ENCODE measurements at places on chromosomes 3 and 15.

DNA sequence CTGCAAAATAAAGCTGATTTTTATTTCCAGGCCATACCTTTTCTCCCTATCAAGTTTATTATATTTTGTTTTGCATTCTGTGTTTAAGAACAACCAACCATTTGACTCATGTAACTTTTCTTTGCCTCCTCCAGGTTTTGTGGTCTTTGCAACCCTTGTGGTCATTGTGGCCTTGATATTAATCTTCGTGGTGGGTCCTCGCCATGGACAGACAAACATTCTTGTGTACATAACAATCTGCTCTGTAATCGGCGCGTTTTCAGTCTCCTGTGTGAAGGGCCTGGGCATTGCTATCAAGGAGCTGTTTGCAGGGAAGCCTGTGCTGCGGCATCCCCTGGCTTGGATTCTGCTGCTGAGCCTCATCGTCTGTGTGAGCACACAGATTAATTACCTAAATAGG lies 27.6 kb downstream of the NIPA2 start:
- no peak for DNase-seq

DNA sequence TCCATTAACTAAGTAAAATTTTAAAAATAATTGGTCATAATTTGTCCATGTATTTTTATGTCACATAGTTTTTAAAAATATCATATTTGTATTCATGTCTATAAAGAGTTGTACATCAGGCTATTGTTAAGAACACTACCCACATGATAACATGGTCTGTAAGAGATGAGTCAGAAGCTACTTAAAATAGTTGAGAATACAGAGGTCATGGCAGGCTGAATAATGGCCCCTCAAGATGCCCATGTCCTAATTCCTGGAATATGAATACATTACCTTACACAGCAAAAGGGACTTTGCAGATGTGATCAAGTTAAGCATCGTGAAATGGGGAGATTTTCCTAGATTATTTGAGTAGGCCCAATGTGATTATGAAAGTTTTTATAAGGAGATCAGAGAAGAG lies 782.9 kb upstream of the GOLIM4 start:
- no peak for DNase-seq

DNA sequence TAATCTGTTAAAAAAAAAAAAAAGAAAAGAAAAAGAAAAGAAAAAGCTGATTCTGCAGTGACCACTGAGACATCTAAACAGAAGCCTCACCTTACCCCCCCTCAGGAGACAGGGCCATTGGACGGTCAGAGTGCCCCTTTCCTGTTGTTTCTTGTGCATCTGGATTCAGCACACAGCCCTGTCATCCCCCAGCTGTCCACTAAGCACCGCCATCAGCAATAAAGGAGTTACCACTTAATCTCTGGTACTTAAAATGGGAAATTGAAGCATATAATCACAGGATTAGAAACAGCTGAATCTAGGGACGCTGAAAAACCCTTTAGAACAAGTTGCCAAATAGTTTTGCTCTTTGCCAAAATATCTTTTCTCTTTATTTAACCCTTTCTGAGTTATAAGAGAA lies 62.5 kb downstream of the TRIM69 start:
- DNase-seq = no peak

DNA sequence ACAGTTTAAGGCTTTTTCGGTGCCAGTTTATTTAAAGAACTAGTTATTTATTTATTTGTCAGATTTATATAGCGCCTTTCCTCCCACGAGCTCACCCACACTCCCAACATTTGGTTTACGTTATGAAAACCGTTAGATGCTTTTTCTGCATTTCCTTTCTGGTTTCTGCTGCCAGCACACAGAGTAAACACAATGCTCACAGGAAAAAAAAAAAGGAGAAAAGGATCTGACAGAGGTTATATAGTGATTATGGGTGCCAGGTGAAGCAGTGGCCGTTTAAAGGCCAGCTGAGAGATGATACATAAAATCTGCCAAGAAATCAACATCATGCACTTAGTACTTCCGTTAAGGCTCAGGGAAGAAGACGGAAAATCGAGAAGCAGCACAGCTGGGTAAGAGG lies 37.9 kb downstream of the ETV5 start:
- DNase-seq = no peak

GRCh38 chr3:15327941-15328340 lies 4.4 kb downstream of the SH3BP5 start:
- DNase-seq = peak; percentile 29

DNA sequence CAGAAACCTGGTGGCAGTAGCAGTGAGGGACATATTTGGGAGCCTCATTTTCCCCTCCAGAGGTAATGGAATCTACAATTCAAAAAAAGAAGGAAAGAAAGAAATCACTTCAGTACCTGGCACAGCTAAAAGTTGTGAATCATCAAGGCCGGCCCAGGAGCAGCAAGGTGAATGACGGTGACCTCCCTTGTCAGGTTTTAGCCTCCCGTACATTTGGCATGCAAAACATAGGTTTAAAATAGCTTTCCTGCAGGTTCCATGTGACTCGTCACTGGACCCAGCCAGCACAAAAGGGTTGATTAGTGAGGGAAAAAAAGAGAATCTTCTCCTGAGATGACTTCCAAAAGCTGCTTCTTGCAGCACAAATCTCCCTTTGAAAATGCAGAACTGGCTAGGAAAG lies 394.2 kb downstream of the LSAMP start:
- no peak for DNase-seq

DNA sequence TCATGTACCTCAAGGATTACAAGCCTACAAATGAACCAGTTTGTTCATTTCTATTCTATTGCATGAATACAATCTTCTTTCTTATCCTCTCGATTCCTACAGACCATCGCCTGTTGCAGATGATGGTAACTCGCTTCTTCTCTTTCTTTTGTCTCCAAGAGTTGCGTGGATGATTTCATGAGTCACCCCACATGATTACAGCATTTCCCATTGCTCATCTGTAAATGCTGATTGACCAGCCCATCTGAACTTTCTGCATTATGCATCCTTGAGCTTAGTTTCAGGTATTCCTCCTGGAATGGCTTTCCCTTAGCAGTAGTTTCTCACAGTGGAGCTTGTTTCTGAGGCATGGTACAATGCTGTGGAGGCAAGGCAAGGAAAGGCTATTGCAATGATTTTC lies 109.6 kb upstream of the TOPAZ1 start:
- no peak for DNase-seq

GRCh38 chr15:96818861-96819260 lies 488.4 kb downstream of the NR2F2 start:
- DNase-seq = no peak

GRCh38 chr3:74217467-74217866 lies 397.0 kb downstream of the CNTN3 start:
- DNase-seq = no peak
